ENCODE measurements at places on chromosomes 3 and 15.

- DNase-seq: no peak
These were observed 71.0 kb upstream of the ANKRD34C start for GRCh38 chr15:79211481-79211880.

GRCh38 chr15:26439681-26440080, 333.2 kb downstream of the GABRB3 start:
- DNase-seq: no peak

GRCh38 chr3:4761759-4762158, 217.5 kb upstream of the BHLHE40 start:
- DNase-seq: no peak

DNA sequence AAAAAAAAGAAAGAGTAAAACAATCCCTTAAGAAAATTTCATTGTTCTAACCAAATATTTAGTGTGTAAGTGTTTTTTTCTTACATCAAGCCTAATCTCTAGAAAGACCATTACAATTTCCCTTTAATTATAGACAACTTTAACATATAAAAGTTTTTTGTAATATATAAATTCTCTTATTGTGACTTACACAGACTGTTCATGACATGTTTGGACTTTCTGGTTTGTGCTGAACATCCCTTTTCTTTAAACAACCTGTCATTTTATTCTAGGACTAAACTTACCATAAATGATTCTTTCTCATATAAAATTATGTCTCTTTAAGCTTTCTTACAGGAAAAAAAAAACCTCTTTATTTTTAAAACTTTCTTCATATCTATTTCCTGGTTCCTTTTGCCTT, 13.0 kb upstream of the BTLA start:
- no peak for DNase-seq

DNA sequence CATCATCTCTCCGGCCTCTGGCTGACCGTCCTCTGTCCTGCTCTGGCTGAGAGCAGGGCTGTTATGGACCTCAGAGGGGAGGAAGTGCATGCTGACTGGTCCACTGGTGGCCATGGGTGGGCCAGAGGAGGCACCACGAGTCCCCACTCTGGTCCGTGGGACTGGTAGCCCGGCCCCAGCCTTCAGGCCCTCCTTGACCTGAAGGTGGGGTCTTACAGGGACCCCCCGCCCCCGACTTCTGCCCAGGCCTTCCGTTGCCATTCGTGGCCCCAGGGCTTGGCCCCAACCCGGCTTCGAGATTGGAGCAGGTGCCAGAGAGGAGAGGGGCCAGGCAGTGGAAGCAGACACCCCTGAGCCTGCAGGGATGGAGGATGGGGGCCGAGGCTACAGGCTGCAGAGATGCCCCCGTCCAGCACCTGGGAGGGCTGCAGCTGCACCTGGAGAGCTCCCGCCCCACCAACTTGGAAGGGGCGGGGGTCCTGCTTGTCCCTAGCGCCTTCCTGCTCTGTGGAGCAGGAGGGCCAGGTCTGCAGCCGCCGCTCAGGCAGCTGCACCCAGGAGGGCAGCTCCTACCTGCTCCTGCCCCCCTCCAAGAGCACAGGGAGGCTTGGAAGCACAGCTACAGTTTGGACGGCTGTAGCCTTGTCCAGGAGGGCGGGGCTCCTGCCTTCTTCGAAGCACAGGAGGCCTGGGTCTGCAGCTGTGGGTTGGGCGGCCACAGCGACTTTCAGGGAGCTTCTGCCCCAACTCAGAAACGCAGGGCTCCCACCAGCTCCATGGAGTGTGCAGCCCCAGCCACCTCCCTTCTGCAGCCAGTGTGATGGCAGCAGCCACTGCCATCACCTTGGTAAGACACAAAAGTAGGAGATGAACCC, 142.5 kb downstream of the KLF13 start:
- DNase-seq: no peak

- DNase-seq: no peak
These were observed 6.0 kb downstream of the CCDC174 start for GRCh38 chr3:14657579-14657978.

DNA sequence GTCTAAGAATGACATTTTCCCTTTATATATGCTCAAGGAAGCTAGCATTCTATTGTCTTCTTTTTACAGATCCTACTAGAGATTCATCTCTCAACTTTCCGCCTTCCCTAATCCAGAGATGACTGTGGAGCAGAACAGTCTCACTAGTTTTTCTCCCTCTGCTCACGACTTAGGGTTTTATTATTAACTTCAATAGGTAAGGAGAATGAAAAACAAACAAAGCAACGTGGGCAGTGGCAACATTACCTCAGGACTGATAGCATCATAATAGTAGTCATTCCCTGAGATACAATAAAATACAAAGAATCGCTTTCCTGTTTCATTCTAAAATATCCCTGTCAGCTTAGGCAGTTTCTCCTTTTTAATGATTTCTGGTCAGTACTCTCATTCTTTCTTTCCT, 154.3 kb upstream of the PLAAT1 start:
- no peak for DNase-seq

DNA sequence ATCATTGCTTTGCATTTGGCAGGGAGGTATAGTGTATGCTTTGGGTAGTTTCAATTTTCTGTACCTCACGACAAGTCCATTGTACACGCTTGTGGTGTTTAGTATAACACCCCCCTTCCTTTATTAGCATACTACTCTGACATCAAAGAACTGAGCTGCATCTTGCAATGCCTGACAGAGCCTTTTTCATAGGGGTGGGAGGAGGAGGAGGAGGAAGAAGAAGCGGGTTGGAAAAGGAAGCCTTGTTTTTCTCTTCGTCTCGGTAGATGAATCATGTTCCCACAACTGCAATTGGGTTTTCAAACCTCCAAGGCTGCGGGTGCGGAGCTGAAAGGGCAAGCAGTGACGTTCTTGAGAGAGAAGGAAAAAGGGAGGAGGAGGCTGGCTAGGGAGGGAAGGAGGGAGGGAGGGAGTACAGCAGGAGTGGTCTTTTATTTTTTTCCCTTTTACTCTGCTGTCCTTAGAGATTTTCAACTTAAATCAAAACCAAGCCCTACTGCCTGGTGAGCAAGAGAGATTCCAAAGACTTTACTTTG, 175.7 kb downstream of the KLHL25 start:
- no peak for DNase-seq

- no peak for DNase-seq
These were observed 71.3 kb upstream of the UBE3A start for GRCh38 chr15:25510146-25510545.

- DNase-seq: no peak
These were observed 191.3 kb downstream of the FOXP1 start for GRCh38 chr3:71392251-71392650.

DNA sequence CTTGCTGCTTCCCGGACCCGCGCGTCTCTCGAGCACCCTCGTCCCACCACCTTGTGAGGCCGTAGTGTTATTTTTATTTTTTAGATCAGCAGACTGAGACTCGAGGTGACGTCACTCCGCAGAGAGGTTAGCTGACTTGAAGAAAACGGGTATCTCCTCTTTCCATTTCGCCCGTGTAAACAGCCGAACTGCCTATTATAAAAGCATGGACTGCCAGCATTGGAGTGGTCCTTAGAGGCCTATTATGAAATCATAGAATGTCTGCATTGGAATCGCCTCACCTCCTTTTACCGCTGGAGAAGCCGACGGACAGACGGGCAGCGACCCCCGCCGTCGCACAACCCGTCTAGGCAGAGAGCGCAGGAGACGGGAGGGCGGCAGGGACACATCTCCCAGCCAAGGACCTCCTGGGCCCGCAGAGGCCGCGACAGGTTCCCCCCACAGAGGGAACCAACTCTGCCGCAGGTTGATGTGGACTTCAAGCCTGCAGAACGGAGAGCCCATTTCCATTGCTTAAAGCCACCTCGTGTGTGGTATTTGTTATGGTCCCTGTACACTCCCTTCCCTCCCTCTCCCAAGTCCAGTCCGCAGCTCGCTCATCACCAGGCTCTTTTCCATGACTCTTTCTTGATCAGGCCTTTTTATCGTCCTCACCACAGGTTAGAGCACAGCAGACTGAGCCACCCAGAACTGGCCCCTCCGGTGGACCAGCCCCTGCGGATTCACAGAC, 540 bp upstream of the PPP1R2 start:
- no peak for DNase-seq

DNA sequence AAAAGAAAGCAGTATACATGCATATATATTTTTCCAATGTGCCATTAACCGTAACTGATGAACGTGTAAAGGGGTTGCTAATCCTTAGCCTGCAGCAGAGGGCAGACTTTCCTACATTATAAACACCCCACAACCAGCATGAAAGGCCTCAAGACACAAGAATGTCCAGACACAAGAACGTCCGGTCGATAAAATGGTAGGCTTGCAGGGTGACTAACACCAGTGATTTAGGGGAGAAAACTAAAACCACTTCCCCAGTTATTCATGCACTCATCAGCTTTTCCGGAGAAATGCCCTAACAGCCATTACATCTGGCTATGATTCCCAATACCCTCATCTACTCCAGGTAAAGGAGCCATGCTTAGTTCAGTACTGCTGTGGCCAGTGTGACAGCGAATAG, 57.4 kb downstream of the LRTM1 start:
- no peak for DNase-seq

Data from stimulated activated CD4-positive, alpha-beta T cell treated with anti-CD3 and anti-CD28 coated beads, Interleukin-1b, Interleukin-23, amount 100 ng/mL, for 1 hour (primary cell).